ENCODE measurements at places on chromosomes 11 and 22.

DNA sequence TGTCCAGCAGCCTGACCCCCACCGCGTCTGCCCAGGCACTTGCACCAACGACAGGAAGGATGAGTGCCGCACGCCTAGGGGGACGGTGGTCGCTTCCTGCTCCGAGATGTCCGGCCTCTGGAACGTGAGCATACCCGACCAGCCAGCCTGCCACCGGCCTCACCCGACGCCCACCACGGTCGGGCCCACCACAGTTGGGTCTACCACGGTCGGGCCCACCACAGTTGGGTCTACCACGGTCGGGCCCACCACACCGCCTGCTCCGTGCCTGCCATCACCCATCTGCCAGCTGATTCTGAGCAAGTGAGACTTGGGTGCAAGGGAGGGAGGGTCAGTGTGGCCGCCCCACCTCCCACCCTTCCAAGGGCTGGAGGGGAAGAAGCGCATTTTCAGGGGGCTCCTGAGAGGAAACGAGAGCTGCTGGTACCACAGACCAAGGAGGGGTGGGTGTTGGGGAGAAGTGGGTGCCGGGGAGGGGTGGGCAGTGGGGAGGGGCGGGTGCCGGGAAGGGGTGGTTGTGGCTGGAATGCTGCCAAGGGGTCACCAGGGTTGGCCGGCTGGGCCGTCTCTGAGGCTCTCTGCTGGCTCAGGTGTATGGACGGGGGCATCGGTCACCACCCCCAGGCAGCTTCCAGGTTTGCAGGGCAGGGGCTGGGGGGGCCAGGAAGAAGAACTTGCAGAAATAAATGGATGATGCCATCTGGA is 27.7 kb upstream of the MUC5B start:
- DNase-seq, result no peak

GRCh38 chr11:77054084-77054483 is 12.7 kb upstream of the CAPN5 start:
- no peak for DNase-seq

DNA sequence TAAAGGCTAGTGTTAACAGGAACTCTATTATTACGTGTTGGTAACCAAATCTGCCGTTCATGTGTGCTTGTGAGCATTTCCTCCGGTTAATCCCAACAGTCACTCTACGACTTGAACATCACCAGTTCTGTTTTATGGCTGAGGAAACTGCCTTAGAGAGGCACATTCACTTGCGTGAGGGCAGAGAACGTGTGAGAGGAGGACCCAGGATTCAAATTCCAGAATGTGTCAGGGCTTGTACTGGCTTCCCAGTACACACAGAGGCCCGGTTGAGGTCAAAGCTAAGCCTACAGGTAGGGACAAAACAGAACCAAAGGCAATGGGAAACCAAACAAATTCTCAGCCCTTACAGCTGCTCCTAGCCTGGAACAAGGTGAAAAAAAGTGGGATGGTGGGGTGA is 66.9 kb upstream of the TENM4 start:
- no peak for DNase-seq

DNA sequence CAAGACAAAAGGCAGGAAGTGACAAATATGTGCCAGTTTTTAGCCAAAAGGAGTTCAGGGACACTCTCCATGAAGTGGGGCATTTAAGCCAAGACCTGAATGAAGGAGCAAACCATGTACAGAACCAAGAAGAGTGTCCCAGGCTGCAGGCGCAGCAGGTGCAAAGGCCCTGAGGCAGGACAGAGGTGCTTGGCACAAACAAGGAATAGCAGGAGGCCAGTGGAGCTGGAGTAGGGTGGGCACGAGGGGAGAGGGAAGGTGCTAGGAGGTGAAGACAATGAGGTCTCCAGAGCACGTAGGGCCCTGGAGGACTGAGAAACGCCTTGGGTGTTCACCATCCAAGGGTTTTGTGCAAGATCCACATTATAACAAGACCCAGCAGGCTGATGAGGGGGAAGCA is 474.1 kb downstream of the MN1 start:
- DNase-seq, result no peak

DNA sequence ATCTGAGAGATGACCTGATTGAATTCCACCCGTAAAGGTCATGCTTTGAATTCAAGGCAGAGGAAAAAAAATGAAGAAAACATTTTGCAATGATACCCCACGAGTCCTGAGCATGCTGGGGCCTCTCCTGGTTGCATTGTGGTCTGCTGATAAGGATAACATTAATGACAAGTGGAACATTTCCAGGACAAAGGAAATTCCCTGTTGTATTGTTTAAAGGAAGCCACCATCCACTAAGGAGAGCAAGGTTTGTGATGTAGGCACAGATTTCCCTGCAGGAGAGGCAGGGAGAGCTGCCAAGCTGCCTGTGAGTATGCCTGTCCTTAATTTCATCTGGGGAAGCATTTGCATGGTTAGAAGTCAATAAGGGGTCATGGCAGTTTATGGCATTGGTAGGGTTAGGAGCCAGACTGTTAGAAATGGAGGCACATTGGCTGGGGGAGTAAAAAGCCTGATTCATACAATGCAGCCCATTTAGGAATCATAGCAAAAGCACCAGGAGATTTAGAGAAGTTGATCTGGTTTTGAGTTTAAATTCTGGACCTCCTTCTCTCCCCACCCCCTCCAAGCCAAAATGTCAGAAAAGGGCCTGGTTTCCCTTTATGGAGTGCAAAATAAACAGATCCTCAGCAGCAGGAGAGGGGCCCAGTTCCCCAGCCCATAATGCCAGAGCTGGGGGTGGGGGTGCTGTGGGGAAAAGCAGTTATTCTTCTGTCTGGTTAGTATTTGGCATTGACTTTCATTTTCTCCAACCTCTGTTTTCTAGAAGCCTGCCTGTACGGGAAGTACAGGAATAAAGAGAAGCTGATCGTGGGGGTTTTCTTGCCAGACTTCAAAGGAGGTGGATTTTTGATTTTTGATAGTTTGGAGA is 22.1 kb downstream of the FLI1 start:
- no peak for DNase-seq

GRCh38 chr22:24523873-24524272 is 28.7 kb downstream of the UPB1 start:
- DNase-seq, result no peak

- DNase-seq, result no peak
Measured at GRCh38 chr11:110793556-110793955, 81.3 kb upstream of the ARHGAP20 start.

DNA sequence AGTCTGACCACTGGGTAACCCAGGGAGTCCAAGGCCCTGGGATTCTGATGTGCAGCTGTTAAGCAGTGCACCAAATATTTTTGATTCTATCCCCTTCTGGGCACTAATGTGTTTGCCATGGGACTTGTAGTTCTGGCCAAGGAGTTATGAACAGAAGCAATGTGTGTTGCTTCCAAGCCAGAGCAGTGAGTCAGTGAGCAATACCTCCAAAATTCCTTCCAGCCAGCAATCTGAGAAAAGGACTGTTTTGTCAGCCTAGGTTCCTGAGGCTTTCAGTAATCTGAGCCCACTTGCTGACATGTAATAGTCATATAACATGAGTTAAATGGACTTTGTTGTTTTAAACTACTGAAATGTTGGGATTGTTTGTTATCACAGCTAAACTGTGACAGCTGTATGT is 311.4 kb downstream of the NELL1 start:
- DNase-seq, result no peak

GRCh38 chr22:19868773-19869471 is 14.2 kb upstream of the GNB1L start:
- DNase-seq, result no peak

GRCh38 chr11:45857961-45858474 is 10.7 kb downstream of the CRY2 start:
- DNase-seq, result no peak

DNA sequence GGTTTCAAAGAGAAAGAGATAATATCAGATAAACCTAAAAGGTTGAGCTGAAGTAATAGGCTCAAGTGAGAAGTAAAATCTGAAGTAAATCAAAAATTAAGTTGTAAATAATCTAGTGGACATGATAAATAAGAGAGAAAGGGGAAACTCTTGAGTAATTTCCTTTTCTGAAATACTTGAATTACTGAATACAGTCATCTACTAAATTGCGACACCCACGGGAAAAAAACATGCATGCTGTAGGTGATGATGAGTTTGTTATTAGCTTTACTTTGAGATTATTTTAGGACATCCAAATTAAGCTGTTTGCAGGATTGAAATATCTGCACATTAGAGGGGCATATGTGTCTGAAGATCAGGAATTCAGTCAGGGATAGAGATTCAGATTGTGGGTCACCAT is 50.0 kb upstream of the CARD18 start:
- DNase-seq, result no peak

- DNase-seq, result peak; percentile 16
Measured at GRCh38 chr11:122882857-122883645, 492 bp downstream of the JHY start.

- no peak for DNase-seq
Measured at GRCh38 chr11:75777461-75778110, 9.0 kb downstream of the DGAT2 start.

DNA sequence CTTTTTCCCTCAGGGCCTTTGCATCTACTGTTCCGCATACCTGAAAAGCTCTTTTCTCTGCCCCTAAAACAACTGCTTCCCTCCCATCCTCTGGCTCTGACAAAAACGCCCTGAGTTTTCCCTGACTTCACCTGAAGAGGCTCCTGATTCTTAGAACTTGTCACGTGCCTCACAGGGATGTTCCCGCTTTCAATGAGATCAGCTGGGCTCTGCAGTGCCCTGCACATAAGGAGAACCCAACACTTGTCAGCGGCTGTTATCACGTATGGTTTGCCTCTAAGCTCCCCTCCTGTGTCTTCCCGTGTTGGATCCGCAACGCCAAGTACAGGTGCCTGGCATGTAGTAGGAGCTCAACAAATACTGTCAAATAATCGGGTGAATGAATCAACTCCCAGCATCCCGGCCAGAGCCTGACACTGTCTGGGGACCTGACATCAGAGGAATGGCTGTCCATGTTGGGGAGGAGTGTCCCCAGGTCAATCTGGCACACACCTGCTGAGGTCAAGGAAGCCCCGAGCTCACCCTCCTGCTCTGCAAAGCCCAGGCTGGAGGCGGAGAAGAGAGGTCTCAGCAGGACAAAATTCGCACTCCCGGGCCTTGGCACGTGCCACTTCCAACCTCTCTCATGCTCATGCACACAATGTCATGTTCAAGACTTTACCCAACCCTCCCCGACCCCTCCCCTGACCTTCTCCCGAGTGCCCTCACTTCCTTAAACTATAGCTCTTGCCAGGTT is 4.2 kb upstream of the GRK2 start:
- DNase-seq, result no peak

DNA sequence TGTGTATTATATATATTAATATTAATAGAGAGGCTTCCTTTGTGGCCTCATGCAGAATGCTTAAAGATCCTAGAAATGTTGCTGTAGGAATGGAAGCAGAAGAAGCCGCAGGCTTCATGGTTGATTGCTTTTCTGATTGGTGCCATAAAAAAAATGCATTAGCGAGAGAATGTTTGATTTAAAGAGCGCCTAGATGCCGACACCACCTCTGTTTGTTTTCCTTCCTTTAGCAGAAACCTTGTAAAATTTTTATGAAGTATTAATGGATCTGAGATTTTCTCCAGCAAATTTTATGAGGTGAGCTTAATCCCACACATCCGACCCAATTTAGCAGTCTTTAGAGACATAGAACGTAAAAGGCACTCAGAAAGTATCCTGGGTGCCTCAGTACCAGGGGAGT is 587.5 kb downstream of the NTM start:
- no peak for DNase-seq

DNA sequence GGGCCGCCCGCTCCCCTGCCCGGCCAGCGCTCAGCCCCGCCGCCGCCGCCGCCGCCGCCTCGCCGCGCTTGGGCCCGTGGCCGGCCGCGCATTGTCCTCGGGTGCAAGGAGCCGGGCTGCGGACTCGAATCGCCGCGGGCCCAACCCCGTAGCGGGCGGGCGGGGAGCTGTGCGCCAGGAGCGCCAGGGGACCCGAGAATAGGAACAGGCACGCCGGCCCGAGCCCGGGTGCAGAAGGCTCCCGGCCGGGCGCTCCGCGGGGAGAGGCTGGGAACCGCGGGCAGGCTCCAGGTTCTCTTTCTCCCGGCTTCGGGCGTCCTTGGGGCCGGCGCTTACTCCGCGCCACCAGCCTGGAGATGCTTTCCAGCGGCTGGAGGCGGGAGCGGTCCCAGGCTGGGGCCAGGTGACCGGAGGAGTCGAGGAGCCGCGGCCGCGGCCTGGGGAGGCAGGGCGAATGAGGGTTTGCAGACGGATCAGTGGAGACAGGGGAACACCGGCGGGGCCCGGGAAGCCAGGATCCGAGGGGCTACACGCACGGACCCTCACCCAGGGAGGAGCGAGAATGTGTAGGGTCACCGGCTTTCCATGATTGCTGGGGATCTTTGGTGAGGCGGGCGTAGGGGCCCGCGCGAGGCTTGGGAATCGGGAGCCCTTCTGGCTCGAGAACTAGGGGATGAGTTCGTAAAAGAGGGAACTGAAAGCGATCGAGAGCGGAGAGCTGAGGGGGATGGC is 726 bp downstream of the PKNOX2 start:
- DNase-seq, result no peak

DNA sequence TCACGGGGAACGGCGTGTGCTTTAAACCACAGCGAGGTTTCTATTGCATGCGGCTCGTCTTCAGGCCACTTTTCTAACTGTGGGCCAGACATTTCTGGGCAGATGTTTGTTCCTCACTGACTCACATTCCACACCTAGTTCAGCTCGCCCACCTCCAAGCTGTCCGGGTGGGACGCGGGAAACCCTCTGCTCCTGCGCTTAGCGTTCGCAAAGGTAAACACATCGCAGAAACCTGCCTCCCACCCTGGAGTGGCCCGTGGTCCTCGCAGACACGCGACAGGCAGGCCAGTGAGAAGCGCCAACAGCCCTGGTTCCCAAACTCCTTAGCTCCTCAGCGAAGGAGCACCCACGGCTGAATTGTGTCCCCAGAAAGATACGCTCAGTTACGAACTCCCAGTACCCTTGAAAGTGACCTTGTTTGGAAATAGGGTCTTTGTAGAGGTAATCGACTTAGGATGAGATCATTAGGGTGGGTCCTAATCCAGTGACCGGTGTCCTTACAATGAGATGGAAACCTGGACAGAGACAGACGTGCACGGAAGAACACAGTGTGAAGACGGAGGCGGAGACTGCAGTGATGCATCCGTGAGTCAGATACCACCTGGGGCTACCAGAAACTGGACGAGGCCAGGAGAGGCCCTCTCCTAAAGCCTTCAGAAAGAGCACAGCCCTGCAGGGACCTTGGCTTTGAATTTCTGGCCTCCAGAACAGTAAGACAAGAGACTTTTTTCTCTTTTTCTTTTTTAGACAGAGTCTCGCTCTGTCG is 82.7 kb downstream of the CELSR1 start:
- DNase-seq, result no peak

DNA sequence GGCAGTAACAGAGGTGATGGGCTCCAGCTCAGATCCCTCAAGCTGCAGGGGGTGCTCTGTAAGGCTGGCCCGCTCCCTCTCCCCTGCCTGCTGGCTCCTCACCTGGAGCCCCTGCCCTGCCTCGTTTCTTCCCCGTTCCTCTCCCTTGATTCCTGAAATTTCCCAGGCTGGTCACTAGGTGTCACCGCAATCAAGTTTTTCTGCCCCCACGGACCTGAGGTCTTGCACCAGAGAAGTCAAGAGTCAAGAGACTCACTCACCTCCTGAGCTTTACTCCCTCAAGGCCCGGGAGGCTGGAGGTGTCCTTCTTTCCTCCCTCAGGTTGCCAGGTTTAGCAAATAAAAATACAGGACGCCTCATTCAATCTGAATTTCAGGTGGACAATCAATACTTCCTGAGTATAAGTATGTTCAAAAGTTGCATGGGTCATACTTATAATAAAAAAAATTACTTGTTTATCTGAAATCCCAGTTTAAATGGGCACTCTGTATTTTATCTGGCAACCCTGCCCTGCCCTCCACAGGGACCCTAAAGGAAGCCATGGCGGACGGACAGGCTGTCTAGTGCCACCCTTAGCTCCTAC is 69.2 kb downstream of the SCUBE1 start:
- DNase-seq, result no peak

All from stimulated activated CD4-positive, alpha-beta T cell treated with anti-CD3 and anti-CD28 coated beads, Interleukin-2, amount 100 ng/mL, for 4 hours (primary cell).